ENCODE measurements at places on chromosomes 7 and 10. TPM values are rescaled to one million over a fixed set of nuclear protein-coding genes. Genes with fewer than 3 reads are reported as not detected.

Gene PTF1A
- not detected for total RNA-seq

Gene SHTN1
- total RNA-seq, result 86.9 TPM

Gene TMEM26
- total RNA-seq, result not detected

Gene EBLN1
- not detected for total RNA-seq

Gene CTAGE4
- total RNA-seq, result not detected

Gene SLC18A2
- not detected for total RNA-seq

Gene FGF8
- 0.68 TPM for total RNA-seq

Gene IGF2BP3
- 124 TPM for total RNA-seq

Gene DMBT1
- total RNA-seq, result not detected

- DNase-seq, result no peak
These were observed 604.0 kb downstream of the LRMDA start for GRCh38 chr10:76035206-76036110.

DNA sequence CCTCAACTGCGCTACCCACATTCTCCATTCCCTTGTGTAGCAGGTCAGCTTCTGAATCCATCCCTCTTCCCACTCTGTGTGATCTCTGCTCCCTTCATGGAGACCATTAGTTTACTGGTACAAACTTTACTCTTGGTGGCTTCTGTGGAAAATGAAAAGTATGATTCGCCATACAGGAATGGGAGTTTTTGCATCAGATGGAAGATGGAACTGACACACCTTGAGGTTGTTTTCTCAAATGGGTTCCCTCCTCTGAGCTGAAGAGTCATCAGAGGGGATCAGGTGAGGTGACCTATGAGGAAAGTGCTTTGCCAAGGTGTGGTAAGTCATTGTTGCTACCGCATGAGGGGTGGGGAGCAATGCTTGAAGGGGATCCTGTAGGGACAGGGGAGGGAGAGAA lies 266.8 kb downstream of the INHBA start:
- DNase-seq, result no peak

DNA sequence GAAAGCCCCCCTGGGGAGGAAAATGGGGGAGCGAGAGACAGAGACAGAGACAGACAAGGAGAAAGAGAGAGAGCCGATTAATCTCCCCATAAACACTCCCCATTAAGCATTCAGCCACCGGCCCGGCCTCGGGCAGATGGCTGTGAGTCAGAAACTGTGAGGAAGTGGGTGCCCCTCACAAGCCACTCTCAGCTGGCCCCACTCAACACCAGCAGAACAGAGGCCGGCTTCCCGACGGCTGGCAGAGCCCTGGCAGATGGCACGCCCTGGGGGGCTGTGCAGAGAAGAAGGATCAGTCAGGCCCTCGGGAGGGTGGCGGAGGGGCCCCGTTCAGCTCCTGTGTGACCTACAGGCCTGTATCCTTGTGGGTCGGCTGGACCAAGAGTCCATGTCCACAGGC lies 41.2 kb downstream of the CAMK2B start:
- DNase-seq, result no peak

- DNase-seq, result no peak
These were observed 40.3 kb upstream of the MXI1 start for GRCh38 chr10:110167149-110167548.

- no peak for DNase-seq
These were observed 7.3 kb downstream of the AGFG2 start for GRCh38 chr7:100546129-100546925.

DNA sequence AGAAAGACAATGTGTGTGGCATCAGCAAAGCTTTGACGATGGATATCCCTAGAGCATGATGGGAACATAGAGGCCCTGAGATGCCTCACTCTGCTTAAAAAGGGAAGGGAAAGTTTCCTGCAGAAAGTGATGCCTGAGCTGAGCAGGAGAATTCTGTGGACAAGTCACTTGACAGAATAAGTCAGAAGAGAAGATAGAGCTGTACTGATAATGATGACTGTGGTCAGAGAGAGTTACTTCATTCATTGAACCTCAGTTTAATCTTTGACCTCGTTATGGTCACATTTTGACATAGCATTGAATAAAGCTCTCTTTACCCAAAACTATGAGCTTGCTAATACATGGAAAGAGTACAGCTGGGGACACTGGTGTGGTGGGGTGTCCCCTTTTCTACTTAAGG lies 7.6 kb downstream of the CUBN start:
- no peak for DNase-seq

DNA sequence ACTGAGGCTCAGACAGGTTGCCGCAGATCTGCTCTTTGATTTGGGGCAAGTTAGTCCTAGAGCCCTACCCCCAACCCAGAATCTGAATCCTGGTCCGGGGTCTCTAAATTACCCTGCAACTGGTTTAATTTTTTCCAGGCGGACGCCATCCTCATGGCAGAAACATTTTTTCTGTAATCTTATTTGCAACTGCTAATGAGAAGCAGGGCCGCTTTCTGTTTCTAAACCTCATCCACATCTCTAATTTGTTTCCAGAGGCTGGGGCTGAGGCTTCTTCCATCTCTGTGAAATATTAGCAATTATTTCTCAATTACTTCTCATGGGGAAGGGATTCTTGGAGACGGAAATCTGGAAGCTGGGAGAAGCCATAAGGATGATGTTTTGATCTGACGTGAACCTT lies 261.6 kb downstream of the RPS24 start:
- no peak for DNase-seq

GRCh38 chr10:123165445-123166072 lies 11.4 kb downstream of the BUB3 start:
- no peak for DNase-seq

DNA sequence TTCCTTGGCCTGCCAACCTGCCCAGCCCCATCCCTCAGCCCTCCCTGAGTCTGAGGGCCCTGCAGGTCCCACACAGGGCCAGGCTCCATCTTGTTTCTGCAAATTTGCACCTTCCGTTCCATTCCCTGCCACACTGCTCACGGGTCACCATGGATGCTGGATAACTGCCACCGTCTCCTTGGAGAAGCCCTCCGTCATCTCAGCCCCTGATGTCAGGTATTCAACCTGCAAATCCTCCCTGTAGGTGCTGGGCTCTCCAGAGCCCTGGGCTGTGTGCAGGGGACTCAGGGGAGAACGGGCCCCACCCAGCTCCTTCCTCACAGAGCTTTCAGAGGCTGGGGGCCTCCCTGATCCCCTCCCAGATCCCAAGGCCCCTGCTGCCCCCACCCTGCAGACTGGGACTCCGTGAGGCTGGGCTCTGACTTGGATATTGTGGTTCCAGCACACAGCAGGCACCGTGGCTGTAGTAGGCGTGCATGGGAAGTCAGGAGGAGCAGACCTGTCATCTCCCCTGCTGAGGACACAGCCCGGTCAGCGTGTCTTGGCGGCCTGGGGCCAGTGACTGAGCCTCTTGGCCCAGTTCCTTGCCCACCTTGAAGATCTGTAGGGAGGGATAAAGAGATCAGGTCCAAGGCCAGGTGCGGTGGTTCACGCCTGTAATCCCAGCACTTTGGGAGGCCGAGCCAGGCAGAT lies 121.7 kb upstream of the TNRC18 start:
- no peak for DNase-seq

DNA sequence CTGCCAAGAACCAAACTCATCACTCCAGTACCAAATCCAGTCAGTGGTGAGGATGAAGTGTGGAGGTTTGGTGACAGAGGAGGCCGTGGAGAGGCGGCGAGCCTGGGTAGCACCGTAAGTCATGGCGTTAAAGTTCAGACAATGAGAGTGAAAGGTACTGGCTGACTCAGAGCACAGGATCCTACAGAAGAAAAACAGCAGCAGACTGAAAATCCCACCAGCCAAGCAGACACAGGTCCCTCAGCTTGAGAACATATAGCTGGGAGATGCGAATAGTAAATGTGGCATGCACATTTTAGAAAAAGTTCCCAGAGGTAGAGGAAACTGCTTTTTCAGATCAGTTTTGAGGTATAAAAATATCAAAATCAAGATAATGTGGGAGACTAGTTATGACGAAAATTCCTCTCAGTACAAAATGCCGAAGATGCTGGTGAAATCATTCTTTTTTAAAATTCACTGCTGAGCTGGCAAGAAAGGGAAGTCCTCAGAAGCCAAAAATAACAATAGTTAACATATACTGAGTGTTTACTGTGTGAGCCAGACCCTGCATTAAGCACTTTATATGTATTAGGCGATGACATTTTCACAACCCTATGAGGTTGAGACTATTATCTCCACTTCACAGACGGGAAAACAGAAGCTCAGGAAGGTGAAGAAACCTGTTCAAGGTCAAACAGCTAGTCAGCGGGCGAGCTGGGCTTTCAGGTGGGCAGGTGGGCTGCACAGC lies 20.9 kb downstream of the PARP12 start:
- DNase-seq, result no peak

- DNase-seq, result no peak
These were observed 15.6 kb upstream of the JAKMIP3 start for GRCh38 chr10:132050191-132050590.

DNA sequence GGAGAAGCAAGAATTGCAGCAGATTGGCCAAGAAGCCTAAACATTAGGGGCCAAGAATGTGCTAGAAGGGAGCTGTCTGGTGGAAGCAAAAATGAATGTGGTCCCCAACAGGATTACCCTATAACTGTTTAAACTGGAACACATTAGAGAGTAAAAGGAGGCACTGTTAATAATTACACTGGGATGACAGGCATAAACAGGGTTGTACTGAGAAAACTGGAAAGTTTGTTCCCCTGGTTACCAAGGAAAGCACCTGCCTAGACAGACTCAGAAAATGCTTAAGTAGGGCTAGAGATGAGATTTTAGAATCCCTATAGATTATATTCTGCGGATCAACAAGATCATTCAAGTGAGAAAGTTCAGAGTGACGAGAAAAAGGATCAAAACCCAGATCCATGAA lies 100.8 kb downstream of the CTTNBP2 start:
- no peak for DNase-seq

DNA sequence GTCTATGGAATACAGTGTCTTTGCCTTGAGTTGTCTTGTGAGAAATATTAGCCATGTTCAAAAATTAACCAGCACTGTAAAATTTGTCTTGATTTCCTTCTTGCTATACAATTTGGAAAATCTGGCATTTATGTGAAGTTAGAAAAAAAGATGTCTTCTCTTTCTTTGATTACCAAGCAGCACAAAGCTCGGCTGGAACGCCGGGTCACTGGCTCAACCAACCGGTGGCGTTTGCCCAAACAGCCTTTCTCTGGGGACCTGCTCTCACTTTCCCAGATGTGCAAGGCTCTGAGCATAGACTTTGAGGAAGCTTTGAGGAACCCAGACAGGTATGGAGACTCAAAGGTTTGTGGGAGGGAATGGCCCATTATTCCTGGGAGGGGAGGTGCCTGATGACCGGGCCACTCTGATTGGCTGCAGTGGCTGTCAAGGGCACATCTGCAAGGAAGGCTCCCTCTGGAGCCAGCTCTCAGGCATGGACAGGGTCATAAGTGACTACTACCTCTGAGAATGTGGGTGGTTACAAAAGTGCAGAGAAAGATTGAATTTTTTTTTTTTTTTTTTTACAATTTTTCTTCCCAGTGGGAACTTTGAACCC lies 5.6 kb downstream of the BTBD16 start:
- peak; percentile 79 for DNase-seq

GRCh38 chr7:143331179-143331801 lies 15.4 kb downstream of the CLCN1 start:
- DNase-seq, result no peak

GRCh38 chr7:16409777-16410176 lies 11.6 kb downstream of the CRPPA start:
- DNase-seq, result no peak

- no peak for DNase-seq
These were observed 346.6 kb upstream of the MGMT start for GRCh38 chr10:129120441-129120840.

GRCh38 chr10:127175357-127176110 lies 20.9 kb downstream of the INSYN2A start:
- DNase-seq, result no peak

GRCh38 chr10:100728928-100729861 lies 16.2 kb upstream of the PAX2 start:
- DNase-seq, result peak; percentile 83

GRCh38 chr10:6211671-6212635 lies 9.2 kb downstream of the PFKFB3 start:
- DNase-seq, result no peak

DNA sequence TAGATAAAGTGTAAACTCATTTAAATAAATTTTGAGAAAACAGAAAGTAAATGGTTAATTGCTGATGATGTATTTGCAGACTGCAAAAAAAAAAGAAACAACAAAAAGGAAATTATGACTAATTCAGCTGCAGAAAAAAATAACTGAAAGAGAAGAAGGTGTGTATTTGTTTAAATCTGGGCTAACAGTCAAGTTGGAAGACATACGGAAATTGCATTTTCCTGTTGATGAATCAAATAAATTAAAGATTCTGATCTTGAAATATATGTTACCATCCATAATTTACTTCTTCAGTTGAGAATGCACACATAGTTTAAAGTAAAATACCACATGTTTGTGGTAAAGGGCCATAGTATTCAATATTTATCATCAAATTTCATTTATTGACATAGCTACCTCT lies 19.3 kb upstream of the ING3 start:
- no peak for DNase-seq

GRCh38 chr7:4781366-4782069 lies 6.1 kb downstream of the AP5Z1 start:
- no peak for DNase-seq
